NCI-H2081 (cell line): ENCODE measurements at places on chromosomes 12 and 14.

DNA sequence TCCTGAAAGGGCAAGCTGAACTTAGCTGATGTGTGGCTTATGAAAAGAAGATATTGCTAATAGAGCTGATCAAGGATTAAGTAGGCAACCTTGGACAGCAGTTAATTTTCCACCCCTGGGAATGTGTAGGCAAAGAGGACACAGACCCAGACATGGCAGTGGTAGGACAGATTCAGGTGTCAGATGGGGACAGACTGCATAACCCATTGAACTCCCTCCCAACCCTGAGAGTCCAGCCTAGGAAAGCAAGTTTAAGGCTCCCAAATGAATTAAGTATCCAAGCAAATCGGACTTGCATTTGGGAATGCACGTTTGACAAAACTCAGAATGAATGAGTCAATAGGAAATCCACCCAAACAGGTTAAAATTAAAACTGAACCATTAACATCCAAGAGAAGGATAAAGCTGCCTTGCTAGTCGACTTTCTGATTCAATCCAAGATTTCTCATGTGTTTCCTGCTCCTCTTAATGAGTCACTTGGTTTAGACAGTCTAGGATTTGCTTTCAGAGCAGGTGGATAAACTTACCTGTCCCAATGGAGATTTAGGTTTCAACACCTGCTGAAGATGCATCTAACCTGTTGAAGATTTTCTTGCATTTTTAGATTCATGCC lies 385.4 kb downstream of the CCDC91 start:
- DNase-seq: no peak

- peak; percentile 46 for DNase-seq
Measured at GRCh38 chr14:25400607-25401206, 350.8 kb upstream of the STXBP6 start.

DNA sequence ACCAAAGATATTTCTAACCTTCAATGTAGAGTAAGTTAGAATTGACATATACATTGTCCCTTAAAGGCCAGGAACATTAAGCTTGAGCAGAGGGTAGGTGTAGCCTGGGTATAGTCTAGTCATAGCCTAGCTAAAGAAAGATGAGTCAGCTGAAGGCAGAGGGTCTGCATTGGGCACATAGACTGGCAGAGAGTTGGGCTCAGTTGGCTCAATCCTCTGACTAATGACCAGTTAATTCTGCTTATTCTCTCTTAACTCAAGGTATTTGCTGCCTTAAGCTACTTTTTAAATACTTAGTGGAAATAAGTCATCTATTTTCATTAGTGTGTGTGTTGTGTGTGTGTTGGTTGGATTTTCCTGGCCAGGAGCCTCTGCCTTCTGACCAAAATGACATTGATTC lies 467.1 kb downstream of the RAD51B start:
- no peak for DNase-seq

GRCh38 chr12:63206909-63207308 lies 55.9 kb upstream of the AVPR1A start:
- no peak for DNase-seq

- peak; percentile 37 for DNase-seq
Measured at GRCh38 chr12:71840231-71840847, 780 bp downstream of the TBC1D15 start.

- DNase-seq: no peak
Measured at GRCh38 chr14:63713764-63714163, 14.1 kb downstream of the SGPP1 start.

GRCh38 chr12:106157802-106158201 lies 19.0 kb upstream of the NUAK1 start:
- DNase-seq: no peak

DNA sequence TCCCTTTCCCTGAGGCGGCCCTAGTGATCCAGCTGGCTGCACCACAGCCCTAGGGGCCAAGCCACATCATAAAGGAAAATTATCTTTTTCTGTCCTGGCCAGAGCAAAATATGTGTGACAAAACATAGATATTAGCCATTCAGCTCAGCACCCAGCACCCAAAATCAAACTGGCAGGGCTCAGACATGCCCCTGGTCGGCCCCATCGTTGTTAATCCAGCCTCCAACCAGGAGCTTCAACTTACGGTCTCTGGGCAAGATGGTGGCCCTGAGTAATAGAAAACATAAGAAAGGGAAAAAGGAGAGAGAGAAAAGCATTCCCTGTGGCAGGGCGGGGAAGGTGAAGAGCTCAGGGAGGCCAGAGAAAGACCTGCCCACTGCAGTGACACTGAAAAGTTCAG lies 111.9 kb downstream of the EML1 start:
- no peak for DNase-seq

- no peak for DNase-seq
Measured at GRCh38 chr12:129670256-129670920, 233.4 kb downstream of the TMEM132D start.

DNA sequence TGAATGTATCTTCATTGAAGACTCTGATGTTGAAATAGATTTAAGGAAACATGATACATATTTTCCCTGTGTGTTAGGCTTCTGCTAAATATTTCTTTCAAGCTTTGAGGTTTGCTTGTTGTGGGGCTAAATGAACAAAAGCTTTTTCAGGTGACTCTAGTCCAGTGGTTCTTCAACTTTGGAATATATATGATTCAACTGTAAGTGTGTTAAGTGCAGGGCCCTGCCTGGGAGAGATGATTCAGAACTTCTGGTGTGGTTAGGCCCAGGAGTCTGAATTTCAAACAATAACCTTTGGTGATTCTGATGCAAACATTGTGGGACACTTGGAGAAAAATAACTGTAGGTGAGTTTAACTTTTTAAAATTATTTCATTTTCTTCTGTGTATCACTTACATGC lies 93.0 kb downstream of the TRHDE start:
- no peak for DNase-seq

DNA sequence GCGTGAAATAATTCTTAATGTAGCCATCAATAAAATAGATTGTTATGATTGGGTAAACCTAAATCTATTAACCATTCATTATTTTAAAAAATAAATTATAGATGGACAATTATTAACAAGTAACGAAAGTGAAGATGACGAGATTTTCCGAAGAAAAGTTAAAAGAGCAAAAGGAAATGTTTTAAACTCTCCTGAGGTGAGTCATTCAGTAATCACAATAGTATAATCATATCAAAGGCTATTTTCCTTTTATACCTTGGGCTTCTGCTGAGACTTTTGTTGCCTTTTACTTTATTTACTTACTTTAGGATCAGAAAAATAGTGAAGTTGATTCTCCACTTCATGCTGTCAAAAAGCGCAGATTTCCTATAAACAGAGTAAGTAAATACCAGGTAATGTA lies 45.6 kb downstream of the FANCM start:
- DNase-seq: no peak

GRCh38 chr12:76040461-76040860 lies 8.9 kb upstream of the PHLDA1 start:
- DNase-seq: no peak

DNA sequence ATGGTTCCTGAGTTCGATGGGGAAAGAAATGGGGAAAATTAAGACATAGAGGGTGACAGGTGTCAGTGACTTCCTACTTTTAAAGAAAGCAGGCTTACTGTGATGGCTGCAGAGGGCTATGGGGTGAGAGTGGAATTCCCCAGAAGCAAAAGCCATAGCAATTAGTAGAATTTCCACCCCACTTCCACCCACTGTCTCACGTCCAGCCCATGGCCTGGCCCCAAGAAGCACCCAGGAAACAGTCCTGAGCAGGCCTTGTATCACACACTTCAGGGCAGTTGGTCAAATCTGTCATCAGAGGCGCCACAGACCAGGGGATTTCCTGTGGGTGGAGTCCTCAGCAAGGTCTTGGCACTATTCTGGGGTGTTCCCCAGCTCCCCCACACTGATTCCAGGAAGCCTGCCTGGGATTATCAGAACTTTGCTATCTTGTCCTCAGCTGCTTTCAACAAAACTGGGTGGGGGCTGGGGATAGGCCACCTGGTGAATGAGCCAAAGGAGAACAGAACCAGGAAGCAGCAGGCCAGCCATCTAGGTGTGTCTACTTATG lies 120.1 kb upstream of the CCND2 start:
- no peak for DNase-seq

DNA sequence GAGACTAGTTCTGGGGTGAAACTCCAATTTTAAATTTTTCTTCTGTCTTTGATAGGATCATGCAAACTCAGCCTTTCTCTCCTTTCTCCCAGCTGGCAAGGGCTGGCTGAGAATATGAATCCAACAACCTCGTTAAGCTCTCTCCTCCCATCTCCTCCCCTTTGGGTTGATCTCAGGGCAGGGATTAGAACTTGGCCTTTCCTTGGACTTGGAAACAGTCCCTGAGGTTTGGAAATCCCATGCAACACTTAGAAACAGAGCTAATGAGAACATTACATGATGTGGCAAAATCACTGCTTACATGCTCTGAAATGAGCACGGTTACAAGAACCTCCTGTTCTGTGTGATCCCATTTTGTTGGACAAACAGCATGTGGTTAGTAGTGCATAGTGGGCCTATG lies 31.6 kb downstream of the ACACB start:
- DNase-seq: no peak
